ENCODE measurements at places on chromosomes 1 and 21.

DNA sequence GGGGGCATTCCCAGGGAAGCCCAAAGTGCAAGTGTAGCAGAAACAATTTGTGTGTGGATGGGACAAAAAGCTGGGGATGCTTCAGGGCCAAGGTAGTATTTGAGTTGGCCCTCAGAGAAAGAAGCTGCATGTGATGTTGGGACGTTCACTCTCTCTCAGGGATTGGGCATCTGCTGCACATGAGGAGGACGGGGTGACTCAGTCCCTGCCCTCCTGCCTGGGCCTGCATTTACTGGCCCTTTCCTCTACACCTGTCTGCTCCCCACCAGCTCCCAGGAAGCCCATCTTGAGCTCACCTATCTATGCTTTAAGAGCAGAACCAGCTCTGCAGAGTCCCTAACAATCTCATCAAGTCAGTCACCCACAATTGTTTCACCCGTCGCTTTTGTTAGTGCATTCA lies 23.5 kb upstream of the MPZL1 start:
- no peak for DNase-seq

GRCh38 chr21:25934130-25934529 lies 199.4 kb downstream of the GABPA start:
- no peak for DNase-seq

- no peak for DNase-seq
Measured at GRCh38 chr21:26840201-26840600, 5.0 kb downstream of the ADAMTS1 start.

DNA sequence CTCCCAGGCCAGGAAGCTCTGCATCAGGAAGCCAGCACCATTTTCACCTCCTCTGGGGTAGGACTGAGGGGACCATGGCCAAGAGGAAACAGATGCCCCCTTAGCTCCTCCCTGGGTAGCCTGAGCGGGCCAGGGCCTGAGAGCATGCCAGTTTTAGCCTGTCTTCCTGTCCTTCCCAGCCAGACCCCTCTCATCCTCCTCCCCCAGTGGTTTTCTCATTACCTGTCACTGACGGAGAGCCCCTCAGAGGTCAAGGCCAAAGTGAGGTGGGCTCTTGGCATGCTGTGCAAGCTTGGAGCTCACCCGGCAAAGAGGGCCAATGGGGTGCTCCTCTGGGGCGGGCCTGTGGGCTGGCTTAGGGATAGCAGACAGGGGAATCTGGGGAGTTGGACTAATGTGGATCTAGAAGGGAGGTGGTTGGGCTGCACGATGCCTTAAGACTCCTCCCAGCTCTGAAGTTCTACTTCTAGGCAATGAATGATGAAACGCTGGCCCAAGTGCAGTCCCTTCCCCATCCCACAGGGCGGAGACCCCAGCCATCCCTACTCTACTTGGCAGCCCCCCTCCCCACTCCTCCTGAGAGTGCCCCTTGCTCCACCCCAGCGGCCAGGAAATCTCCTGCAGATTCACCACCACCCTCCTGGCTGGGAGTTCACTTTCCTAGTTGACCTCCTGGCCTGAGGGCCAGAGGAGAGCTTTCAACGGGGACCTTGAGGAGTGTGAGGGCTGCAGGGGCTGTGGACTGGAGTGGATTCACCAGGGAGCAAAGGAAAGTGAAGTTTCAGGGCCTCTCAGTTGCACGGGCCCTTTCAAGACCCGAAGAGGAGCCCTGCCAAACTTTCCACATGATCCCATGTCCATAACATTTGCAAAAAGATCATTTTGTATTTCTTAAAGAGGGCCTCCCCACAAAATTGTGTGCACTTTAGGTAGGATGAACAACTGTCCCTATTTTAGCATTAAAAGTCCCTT lies 9.4 kb upstream of the LMNA start:
- no peak for DNase-seq

DNA sequence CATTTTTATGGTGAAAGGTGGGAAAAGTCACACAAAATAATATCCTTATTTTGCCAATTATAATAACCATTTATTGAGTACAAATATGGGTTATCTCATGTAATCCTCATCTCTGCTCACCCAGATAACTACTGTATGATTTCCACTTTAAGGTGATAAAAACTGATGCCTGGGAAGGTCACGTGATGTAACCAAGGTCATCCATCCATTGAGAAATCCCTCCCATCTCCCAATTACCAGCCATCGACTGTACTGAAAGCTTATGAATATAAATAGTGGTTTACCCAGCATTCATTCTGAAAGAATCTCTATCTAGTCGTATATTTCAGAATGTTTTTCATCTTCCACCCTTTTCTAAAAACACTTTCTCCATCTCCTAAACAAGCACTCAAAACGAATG lies 55.0 kb upstream of the IFNAR2 start:
- no peak for DNase-seq

DNA sequence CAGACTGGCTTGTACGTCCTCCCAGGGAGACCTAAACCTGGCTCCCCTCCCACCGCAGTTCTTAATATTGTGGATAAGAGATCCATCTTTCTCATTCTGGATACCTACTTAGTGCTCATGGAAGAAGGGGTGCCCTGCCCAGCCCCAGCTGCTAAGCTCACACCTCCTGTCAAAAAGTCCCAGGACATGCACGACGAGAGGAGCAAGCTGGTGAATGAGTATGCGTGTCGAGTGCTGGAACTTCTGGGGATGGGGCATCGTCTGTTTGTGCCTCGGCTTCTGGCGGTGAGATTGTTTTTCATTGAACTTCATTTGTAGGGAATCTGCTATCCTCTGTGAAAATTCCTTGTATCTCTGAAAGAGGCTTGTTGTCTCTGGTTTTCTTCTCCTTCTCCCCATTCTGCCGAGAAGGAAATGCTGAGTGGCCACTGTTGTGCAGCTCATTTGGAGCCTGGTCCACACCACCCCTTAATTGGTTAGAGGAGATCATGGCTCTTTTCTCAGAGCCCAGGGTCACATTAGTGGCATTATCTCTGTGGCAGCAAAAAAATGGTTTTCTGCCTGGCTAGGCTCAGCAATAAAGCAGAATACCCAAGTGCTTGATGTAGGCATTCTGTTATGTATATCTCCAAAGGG lies 199.4 kb upstream of the CACYBP start:
- DNase-seq, result no peak

GRCh38 chr21:32233055-32233546 lies 45.7 kb downstream of the MIS18A start:
- DNase-seq, result no peak

DNA sequence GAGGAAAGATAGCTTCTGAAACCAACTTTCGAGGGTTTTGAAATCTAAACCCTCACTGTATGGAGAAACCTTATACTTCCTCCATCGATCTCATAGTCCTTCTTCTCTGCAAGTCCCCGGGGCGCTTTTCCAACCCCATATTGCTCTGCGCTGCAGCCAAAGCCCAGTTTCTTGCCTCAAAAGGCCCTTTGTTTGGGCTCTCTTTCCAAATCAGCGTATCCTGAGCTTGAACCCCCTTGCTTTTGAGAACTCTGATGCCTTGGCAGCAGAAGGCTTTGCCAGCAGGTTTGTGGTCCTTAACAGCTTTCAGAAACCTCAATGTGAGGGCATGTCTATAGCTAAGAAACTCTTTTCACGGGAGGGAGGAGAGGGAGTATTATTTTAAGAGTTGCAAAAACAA lies 21.6 kb downstream of the PLPP3 start:
- DNase-seq, result no peak

- DNase-seq, result no peak
Measured at GRCh38 chr1:57222801-57223200, 201.1 kb downstream of the DAB1 start.

DNA sequence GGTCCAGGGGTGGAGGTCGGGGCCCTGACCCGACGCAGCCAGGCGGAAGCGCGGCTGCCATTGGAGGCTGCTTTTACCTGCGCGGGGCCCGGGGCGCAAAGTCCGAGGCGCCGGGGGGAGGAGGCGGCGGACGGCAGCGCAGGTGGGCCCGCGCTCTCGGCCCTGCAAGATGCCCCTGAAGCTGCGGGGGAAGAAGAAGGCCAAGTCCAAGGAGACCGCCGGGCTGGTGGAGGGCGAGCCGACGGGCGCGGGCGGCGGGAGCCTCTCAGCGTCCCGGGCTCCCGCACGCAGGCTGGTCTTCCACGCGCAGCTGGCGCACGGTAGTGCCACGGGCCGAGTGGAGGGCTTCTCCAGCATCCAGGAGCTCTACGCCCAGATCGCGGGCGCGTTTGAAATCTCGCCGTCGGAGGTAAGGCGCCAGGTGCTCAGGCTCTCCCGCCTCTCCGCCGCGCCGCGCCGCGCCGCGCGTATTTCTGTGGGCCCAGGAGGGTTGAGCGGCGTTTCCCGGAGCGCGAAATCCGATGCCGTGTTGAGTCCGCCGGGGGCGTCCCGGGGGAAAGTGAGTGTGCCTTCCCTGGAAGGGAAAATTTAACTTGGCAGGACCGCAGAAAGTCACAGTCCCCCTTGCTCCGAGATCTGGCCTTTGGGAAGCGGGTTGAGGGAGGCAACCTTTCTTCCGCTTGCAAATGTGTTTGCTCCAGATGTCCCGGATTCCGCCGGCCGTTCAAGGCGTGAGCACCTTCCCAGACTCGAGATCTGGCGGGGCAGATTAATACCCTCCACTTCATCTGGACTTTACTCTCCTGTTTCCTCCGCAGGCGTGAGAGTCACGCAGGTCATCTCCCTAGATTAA lies at the start of gene GIPC2:
Gene GIPC2 (plus strand): TSS at position 41 of the 853 bp plus-strand sequence. CDS start 129 bp downstream, at position 170.
- DNase-seq, result no peak

DNA sequence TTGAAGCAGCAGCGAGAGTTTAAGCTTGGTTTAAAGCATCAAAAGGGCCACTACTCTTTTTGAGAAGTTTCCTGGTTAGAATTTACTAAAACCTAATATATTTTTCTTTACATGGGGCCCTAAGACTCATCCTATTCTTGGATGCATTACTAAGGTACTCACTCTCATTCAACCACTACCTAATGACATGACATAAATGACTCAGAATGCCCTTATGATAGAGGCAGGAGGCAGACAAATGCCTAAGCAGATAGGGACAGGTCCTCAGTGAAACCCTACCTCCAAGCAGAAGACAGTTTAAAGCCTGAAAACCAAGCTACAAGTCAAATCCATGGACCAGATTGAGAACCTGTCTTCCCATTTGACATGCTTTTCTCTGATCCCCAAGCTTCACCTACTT lies 34.3 kb upstream of the SLC35A3 start:
- no peak for DNase-seq

DNA sequence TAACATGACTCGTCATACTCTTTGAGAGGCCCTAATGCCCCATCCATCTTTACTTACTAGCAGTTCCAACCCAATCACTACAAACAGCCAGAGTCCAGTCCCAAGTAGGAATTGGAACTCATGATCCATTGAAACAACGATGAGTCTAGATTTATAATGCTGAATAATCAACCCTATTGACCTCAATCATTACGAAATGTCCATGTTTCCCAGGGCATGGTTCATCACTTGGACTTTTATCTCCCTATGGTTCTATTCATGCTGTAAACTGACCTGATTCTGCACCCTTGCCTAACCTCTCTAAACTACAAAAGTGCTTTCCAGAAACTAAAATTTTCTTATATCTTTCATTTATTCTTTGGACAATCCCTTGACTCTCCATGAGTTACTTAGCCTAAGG lies 840.0 kb upstream of the B3GALT2 start:
- no peak for DNase-seq

DNA sequence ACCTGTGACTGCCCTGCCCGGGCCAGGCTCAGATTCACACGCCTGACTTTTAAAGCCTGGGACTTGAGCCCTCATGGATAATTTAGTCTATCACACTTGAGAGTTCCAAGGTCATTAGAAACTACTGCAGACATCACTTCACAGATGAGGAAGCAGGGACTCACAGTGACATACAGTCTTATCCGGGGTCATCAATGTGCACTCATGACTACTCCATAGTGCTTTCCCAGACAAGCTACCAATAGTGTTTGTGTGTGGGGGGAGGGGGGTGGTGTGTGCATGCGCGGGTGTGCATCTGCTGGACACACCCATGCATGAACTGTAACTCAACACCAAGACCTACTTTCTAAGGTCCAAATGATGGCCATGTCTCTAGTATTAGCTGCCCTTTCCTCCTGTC lies 16.1 kb upstream of the SLC5A9 start:
- DNase-seq, result no peak

- no peak for DNase-seq
Measured at GRCh38 chr1:28877132-28877781, 37.1 kb upstream of the EPB41 start.

DNA sequence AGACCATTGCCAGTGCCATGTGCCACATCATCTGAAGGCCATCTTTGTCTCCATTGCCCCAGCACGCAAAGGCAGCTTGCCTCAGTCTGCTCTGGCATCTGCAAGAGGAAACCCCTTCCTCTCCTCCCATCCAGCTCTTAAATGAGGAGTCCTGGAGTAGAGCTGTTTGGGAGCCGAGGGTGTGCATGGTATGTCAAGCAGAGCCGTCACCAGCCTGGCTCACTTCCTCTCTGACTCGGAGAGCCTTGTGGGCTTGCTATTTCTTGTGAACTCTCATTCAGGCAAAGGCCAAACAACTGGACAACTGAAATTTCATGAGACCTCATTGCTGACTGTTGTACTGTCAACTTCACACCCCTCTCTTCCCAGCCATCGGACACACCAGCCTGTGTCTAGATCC lies 143.9 kb downstream of the SIPA1L2 start:
- no peak for DNase-seq

- DNase-seq, result no peak
Measured at GRCh38 chr21:16713331-16714117, 799.3 kb upstream of the CXADR start.

GRCh38 chr21:45243603-45244002 lies 44.1 kb downstream of the POFUT2 start:
- DNase-seq, result no peak

DNA sequence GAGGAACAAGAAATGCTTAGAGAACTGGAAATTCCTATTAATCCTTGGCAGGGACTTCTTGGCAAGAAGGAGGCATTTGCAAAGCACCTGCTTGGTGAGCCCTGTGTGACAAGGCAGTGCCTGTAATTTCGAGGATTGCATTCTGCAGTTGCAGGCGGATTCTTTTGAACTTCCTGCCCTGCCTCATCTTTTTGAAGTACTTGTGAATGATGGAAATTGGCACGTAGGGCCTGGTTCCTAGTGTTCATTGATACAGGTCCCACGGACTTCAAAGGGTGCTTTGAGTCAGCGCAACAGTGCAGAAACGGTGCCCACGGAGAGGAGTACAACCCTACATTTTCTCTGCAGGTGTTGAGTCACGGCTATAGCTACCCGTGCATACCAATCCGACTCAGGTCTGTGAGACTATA lies 6.4 kb downstream of the HUNK start:
- DNase-seq, result no peak

DNA sequence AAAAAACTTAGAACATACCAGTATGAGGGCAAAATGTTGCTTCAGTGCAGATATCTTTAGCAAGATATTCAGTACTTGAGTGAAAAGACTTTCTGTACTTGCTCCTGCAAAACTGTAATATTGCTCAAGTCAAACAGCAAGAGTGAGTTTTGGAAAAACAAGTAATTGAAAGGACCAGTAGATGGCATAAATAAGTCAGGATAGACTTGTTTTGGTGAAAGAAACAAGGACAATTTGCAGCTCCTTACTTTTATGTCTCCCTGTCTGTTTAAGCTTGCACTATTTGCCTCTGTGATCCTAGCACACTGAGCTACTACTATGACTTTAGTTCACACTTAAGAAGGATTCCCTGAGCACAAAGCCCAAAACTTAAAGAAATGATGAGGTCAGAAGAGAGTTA lies 39.1 kb downstream of the IFI44 start:
- no peak for DNase-seq

Data from esophagus squamous epithelium (tissue), 5 donors.